Trophoblast cell (in vitro differentiated cells and primary cell): ENCODE measurements at places on chromosomes 12 and 14.

- H3K4me3 ChIP-seq = no peak overlapping the region
- H3K36me3 ChIP-seq = no peaks in the 10 kb centered on the region
- DNase-seq = no peak
- no peaks in the 10 kb centered on the region for H3K27me3 ChIP-seq
- no peak overlapping the region for H3K27ac ChIP-seq
Measured at GRCh38 chr12:88362439-88362838, 217.8 kb downstream of the KITLG start.

GRCh38 chr12:105575235-105575634, 244.7 kb downstream of the C12orf75 start:
- H3K27me3 ChIP-seq = no peaks in the 10 kb centered on the region
- no peak overlapping the region for H3K27ac ChIP-seq
- no peak for DNase-seq
- no peaks in the 10 kb centered on the region for H3K36me3 ChIP-seq

DNA sequence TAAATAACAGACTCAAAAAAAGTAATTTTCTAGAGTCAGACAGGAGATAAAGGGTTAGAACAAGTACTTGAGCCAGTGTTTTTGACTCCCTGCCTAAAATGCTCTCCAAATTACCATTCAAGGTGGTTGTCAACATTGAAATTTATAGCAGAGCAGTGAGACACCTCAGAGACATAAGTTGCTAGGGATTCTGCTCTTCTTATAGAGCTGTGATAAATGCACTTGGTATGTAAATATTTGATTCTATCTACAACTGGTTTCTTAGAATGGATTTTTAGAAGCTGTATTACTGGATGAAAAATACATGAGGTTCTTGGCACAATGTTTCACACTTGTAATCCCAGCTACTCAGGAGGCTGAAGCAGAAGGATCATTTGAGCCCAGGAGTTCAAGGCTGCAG, 83.9 kb upstream of the OSBPL8 start:
- H3K36me3 ChIP-seq = no peaks in the 10 kb centered on the region
- no peaks in the 10 kb centered on the region for H3K27me3 ChIP-seq
- no peak overlapping the region for H3K27ac ChIP-seq
- H3K4me1 ChIP-seq = no peaks in the 10 kb centered on the region
- no peak for DNase-seq

- peaks cover 3% of the 10 kb centered on the region for H3K4me1 ChIP-seq
- H3K27me3 ChIP-seq = no peaks in the 10 kb centered on the region
- DNase-seq = no peak
- H3K4me3 ChIP-seq = no peak overlapping the region
Measured at GRCh38 chr14:103059556-103059955, 2.2 kb upstream of the CDC42BPB start.

DNA sequence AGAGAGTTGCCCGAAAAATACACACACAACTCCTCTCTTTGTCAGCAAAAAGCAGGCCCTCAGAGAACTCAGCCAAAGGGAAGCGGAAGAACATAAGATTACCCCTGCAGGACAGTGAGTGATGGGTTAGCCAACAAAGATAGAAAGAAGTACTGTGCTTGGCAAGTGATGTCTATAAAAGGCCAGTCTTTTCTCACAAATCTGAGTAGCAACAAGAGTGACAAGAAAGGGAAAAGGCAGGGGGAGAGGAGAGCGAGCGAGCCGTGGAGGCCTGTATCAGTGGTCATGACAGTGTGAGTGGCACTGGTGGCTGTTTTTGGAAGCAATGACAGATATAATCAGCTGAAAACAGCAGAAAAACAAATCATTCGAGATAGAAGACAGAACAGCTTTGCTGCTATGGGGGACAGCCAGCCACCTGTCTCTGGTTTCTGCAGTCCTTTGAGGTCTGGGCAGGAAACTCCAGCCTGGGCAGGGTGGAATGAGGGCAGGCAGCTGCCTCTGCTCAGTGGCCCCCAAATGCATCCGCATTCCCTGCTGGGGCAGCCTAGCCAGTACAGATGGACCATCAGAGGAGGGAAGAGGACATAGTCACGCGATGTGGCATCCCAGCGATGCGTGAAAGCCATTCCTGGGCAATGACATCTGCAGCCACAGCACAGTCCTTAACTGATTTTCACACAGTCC, 74.7 kb downstream of the TRIM9 start:
- no peaks in the 10 kb centered on the region for H3K36me3 ChIP-seq
- no peaks in the 10 kb centered on the region for H3K27me3 ChIP-seq
- no peak overlapping the region for H3K4me3 ChIP-seq
- no peak overlapping the region for H3K27ac ChIP-seq
- DNase-seq = peak; percentile 93

DNA sequence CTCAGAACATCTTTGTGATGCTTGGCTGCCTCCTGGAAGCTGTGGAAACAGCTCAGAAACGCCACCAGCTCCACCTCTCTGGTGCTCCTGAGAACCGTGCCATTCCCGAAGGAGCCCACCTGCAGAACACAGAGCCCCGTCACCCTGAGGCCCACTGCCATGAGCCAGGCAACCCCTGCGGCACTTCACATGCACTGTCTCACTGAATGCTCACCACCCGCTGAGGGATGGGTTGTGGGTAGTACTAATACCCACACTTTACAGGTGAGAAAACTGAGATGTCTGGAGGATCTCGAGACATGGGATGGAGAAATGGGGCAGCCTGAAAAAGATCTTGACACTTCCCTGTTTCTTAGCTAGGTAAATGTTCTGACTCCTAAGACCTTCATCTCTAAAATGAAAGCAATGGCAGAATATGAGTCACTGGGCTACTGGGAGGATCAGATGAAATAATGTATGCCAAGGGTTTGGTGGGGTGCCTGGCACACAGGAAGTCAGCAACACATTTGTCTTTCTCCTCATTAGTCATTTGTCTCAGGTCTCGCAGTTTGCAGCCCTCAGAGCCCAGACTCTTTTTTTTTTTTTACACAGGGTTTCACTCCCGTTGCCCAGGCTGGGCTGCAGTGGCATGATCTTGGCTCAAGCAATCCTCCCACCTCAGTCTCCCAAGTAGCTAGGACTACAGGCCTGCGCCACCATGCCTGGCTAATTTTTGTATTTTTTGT, 5.3 kb downstream of the OASL start:
- no peaks in the 10 kb centered on the region for H3K36me3 ChIP-seq
- no peak overlapping the region for H3K27ac ChIP-seq
- H3K4me1 ChIP-seq = no peaks in the 10 kb centered on the region
- no peaks in the 10 kb centered on the region for H3K27me3 ChIP-seq
- H3K4me3 ChIP-seq = no peak overlapping the region
- no peak for DNase-seq

DNA sequence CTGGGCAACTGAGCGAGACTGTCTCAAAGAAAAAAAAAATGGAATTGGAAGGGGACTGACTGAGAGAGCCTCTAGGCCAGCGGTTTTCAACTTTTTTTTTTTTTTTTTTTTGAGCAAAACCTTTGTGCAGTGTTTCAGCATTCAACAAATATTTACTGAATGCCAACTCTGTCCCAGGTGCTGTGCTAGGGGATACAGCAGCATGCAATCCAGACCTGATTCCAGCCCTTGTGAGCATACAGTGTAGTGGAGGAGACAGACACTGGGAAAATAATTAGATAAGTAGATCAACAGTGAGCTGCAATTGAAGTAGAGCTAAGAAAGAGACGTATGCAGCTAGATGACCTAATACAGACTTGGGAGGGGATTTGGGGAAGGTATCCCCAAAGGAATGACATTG, 23.8 kb upstream of the LTBP2 start:
- H3K27me3 ChIP-seq = no peaks in the 10 kb centered on the region
- H3K27ac ChIP-seq = no peak overlapping the region
- DNase-seq = no peak
- no peak overlapping the region for H3K4me3 ChIP-seq

DNA sequence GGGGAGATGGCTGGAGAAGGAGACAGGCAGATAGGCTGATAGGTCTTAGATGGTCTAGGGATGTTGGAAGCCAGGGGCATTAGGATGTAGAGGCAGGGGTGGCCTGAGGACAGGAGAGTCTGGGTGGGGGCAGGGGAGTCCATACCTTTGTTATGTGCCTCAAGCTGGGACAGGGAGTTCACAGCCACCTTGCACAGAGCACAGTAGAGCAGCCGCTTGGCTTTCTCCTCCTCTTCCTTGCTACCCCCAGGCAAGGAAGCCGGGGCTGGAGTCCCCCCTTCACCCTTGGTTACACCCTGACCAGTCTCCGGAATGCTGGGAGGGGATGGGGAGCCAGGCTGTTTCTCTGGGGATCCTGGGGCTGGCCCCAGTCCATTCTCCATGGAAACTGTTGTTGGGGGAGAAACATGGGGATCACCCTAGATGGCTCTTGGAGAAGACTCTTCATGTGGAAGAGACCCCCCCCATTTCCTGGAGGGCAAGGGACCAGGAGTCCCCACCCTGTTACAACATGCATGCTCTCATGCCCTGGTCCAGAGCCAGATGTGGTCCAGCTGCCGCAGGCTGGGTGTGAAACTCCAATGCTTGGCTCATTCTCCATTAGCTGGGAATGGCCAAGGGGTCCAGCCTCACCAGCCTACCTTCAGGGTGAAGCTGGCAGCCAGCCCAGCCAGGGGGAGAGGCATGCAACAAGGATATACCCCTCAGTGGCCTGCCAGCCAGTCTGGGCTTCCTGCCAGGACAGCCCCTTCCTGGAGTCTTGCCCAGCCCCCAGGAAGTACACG, 7.2 kb upstream of the GPR84 start:
- no peaks in the 10 kb centered on the region for H3K27me3 ChIP-seq
- H3K4me1 ChIP-seq = peaks cover 19% of the 10 kb centered on the region
- H3K27ac ChIP-seq = no peak overlapping the region
- no peak overlapping the region for H3K4me3 ChIP-seq

DNA sequence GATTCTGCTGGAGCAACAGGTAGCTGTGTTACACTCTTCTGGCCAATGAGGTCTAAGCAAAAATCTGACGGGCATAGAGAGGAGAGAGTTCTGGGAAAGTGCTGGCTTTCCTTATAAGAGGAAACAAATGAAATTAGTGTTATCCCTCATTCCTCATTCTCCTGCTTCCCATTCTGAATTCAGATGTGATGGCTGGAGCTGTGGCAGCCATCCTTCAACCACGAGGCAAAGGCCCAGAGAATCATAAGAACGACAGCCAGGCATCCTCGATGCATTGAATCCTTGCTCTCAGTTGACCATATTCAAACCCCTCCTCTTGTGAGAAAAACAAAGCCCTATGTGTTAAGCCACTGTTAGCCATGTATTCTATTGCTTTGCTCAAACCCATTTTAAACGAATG, 27.5 kb upstream of the RIMBP2 start:
- no peak overlapping the region for H3K27ac ChIP-seq
- H3K4me3 ChIP-seq = no peak overlapping the region
- no peaks in the 10 kb centered on the region for H3K4me1 ChIP-seq

DNA sequence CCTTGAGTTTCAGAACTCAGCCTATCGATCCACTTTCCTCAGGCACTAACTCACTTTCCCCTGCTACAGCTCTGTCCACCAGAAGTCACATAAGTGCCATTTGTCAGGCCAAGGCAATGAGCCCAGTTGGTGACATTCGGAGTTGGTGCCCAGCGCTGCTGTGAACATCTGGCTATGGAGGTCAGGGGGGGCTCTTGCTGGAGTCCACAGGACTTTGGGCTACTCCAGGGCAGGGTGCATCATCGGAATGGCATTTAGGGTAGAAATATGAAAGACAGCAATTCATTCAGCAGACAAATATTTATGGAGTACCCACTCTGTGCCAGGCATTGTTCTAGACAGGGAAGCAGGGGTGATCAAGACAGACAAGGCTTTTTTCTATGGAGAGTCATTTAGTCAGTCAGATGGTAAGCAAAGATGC, 1.5 kb upstream of the PPP1CC start:
- peaks cover 4% of the 10 kb centered on the region for H3K4me1 ChIP-seq
- H3K36me3 ChIP-seq = no peaks in the 10 kb centered on the region
- no peaks in the 10 kb centered on the region for H3K27me3 ChIP-seq
- no peak for DNase-seq

DNA sequence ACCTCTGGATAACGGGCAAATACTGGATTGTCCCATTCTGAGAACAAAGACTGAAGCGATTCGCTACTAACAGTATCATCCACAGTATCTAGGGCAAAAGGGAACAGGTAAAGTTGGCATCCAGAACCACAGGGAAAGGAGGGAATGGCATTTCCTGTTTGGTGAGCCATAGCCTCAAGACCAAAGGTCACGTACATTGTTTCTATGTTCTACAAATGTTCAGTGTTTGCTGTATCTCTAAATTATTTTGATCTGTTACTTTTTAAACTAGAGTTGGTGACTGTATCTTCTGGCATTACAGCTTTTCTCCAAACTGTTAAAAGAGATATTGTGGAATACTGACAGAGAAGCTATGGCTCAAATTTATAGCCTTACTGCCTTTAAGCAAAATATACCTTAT, 9.7 kb downstream of the MLH3 start:
- no peak overlapping the region for H3K4me3 ChIP-seq
- H3K36me3 ChIP-seq = peaks cover 2% of the 10 kb centered on the region
- no peaks in the 10 kb centered on the region for H3K27me3 ChIP-seq
- DNase-seq = no peak
- no peak overlapping the region for H3K27ac ChIP-seq

DNA sequence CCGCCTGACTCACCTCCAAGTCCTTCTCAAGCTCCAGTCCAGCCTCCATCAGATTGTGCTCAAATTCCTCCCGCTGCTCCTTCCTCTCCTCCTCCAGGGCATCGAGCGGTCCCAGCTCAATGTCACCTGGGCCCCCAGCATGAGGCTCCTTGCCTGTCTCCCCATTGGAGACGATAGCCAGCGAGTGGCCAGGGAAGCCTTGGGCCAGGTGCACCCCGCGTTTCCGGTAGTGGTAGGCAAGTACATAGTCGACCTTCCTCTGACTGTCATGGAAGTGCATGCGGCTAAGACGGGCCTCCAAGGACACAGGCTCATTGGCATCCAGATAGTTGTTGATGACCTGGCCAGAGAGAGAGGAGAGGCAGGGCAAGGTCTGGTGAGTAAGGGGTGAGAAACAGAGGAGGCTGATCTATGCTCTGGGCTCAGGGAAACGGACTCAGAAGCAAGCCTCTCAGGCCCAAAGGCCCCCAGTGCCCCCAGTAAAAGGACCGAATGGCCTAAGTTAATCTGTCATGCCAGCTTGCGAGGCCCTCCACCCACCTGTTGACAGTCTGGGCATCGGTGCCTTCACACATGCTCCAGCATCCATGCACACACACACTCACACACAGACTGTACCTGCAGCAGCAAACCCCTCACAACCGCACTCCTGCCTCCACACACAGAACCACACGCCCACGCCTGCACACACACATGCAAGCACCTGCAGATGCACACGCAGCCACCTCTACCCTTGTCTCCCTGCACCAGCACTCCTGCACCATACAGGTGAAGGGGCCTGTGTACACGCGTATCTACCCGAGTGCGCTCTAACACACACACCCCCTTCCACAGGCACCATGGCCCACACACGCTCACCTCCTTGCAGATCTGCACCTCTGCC, 23.8 kb downstream of the ANO2 start:
- no peaks in the 10 kb centered on the region for H3K36me3 ChIP-seq
- no peak for DNase-seq

DNA sequence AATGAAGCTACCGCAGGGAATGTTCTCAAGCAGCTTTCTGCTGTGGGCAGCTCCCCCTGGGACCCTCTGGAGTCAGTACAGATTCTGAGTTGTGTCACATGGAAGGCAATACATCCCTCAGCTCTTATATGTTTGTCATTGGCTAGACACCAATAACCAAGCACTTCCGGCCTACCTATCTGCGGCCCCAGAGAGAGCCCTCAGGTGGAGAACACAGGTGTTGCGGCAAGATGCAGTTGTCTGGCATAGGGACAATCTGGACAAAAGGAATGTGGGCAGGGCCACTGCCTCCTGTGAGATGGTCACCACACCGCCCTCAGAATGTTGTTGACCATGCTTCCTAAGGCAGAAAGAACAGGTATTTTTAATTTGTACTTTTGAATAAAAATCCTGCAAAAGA, 118.7 kb downstream of the BRMS1L start:
- no peaks in the 10 kb centered on the region for H3K36me3 ChIP-seq
- H3K4me1 ChIP-seq = no peaks in the 10 kb centered on the region
- H3K4me3 ChIP-seq = no peak overlapping the region
- H3K27ac ChIP-seq = no peak overlapping the region
